SK-N-DZ (cell line): ENCODE measurements at places on chromosomes 5 and 9.
A peak's percentile ranks its signal among the peaks of the same experiment; 100 is the strongest.

DNA sequence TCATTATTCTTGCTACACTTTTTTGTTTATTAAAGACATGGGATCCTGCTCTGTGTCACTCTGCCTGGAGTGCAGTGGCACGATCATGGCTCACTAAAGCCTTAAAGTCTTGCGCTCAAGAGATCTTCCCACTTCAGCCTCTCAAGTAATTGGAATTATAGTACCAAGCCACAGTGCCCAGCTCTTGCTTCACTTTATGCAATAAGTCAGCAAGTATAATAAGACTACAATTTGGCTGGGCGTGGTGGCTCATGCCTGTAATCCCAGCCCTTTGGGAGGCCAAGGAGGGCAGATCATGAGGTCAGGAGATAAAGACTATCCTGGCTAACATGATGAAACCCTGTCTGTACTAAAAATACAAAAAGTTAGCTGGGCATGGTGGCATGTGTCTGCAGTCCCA, 5.9 kb downstream of the C9orf153 start:
- no peak for DNase-seq

DNA sequence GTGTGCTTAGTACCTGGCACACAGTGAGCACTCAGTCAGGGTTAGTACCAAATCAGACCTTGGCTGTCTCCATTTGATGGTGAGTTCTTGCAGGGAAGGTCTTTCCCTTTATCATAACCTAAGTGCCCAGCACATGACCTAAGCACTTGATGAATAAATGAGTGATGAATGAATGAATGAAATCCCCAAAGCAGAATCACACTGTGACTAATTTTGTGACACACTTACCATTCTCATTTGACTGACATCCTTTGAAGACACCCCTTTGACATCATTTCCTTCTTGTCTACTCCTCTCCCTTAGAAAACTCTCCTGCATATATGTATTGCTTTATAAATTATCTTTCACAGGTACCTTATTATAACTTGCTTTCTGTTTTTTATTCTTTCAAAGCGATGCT, 130.2 kb upstream of the ELL2 start:
- no peak for DNase-seq

- DNase-seq: no peak
Measured at GRCh38 chr9:89410641-89411350, 87.1 kb downstream of the SEMA4D start.

DNA sequence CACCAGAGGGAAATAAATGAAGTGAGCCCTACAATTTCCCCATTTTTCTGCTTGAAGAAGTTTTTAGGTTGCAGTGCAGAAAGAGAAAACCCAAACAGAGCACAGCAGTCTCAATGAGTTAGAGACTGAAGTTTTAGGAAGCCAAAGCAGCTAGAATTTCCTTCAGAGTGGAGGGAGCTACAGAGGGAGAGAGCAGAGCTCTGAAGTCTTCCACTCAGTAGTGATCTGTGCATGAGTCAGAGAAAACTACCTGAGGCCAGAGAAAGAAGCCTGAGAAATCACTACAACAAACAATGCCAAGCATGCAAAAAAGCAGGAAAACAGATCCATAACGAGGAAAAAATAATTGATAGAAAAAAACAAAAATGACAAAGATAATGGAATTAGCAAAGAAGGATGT, 17.9 kb upstream of the NDUFB6 start:
- DNase-seq: no peak

GRCh38 chr9:126377176-126377509, 50.5 kb downstream of the MVB12B start:
- DNase-seq: no peak

GRCh38 chr5:42587096-42587723, 164.0 kb downstream of the GHR start:
- no peak for DNase-seq

DNA sequence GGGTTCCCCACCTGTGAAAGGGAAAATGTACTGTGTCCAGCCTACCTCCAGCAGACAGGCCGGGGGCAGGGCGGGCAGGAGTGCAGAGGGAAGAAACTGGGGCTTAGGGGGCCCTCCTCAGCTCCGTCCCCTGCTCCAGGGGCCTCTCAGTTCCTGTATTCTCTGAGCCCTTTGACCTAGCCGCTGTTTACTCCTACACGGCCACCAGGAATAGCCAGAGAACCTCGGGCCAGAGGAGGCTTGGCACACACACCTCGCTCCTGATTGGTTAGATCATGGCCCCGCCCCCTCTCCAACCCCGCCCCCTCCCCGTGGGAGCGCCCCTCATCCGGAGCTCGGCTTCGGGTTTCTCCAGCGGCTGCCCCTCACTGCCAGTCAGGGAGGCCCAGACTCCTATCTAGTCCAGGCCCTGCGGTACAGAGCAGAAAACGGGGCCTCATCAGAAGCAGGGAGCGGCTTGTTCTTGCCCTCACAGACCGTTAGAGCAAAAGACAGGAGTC, 2.2 kb downstream of the ST6GALNAC6 start:
- peak; percentile 72 for DNase-seq

- no peak for DNase-seq
Measured at GRCh38 chr5:177134697-177135225, 1.2 kb downstream of the NSD1 start.

DNA sequence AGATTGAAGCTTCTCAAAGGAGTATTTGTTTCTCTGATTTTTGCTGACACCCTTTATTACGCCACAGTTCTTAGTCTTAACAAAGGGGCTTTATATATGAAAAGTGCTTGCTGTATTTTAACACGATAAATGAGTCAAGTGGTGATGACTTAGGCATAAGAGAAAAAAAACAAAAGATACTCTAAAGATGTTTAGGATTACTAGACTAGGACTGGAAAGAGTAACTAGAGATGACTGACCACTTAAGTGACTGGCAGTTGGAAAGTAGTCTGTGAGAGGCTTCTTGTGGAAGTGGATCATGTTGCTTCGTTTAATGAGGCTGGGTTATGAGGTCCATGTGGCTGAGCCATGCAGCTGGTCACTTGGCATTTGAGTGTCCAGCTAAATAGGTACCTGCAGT, 69.4 kb upstream of the ACTBL2 start:
- no peak for DNase-seq
